Caki2 (cell line): ENCODE measurements at places on chromosomes 2 and 18. TPM values are rescaled to one million over a fixed set of nuclear protein-coding genes. Genes with fewer than 3 reads are reported as not detected.
A peak's percentile ranks its signal among the peaks of the same experiment; 100 is the strongest.

DNA sequence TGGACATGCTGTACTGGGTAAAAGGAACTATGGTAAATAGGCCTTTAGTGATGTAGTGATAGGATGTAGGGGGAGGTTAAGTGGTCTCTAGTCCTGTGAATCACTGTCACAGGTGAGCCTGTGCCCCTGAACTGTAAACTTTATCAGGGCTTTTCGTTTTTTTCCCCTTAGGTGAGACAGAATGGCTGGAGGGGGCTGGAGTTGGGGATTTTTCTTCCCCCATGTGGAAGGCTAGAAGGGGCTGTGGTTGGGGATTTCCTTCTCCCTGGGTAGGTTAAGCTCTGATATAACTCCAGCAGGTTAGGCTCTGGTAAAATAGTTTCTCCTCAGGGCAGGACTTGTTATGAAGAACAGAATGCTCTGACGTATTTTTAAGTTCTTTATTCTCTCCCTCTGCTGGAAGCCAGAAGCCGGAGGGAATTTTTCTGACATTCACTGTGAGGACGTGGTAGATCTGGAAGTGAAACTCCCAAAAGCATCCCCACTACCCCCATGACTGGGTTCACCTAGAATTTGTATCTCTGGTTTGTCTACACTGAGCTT lies 28.5 kb downstream of the PIKFYVE start:
- no peak for DNase-seq

- no peak for DNase-seq
Measured at GRCh38 chr2:186751790-186752189, 57.9 kb downstream of the FAM171B start.

DNA sequence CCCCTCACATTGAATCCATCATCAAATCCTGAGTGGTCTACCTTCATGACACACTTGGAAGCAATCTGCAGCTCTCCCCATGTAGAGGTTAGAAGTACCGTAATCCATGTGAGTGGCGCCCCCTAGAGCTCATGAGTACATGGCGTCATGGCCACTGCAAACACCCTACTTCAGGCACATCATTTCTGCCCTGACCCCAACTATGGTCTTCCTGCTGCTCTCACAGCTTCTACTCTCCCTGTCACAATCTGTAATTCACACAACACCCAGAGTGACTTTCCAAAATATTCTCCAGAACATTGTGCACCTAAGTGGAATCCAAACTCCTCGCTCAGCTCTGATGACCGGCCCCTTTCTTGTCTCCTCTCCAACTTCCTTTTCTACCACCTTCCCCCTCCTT lies 141.9 kb downstream of the ANKRD44 start:
- DNase-seq: no peak

DNA sequence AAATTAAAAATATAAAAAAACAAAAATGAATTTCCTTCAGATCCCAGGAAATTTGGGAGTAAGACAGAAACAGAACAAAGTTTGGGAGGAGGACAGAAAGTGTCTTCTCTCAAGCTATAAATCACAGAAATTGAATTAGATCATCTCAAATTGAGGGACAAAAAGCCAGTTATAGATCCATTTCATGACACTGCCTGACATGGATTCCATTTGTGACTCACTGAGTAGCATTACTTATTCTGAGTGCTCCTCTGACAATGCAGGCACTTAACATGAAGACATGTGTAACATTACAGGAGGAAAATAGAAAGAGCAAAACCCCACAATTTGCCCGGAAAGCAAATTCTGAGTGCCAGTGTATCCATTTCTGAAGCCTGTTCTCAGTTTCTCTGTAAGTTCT lies 63.9 kb upstream of the CREB1 start:
- DNase-seq: no peak

- no peak for DNase-seq
Measured at GRCh38 chr18:78977637-78978348, 1.8 kb upstream of the SALL3 start.

DNA sequence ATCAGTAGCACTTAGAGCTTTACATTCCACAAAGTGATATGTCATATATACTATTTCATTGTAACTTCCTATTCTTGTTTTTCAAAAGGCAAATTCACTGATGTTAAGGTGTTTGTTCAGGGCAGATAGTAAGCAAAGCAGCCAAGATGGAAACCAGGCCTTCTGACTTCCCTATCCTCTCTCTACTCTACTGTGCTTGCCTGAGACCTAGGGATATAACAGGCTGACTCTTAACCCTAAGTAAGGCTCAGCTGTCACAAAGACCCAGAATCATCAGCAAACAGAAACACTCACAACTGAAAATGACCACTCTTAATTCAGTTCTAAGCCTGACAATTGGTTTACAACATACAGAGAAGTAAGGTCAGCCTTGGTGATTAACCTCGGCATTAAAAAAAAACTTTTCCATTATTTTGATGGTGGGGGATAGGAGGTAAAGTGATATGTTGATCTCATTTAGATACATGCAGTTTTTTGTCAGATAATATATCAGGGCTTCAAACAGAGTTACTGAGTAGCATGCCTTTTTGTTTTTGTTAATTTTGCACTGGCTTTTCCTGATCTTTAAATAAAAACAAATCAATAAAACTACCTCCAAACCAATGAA lies 95.4 kb upstream of the CHRNA1 start:
- no peak for DNase-seq

GRCh38 chr2:121071034-121071504 lies 213.9 kb downstream of the TFCP2L1 start:
- peak; percentile 69 for DNase-seq

Gene BCL11A
- not detected in 2 replicates for total RNA-seq

- no peak for DNase-seq
Measured at GRCh38 chr2:161161074-161161706, 962 bp downstream of the TANK start.

GRCh38 chr18:54968807-54969206 lies 9.5 kb upstream of the CCDC68 start:
- no peak for DNase-seq

GRCh38 chr2:4995466-4995865 lies 696.7 kb upstream of the SOX11 start:
- no peak for DNase-seq

Gene DUSP2
- total RNA-seq: 6.1 and 7.4 TPM in 2 replicates

Gene GPR155
- 0.06 and 0.64 TPM in 2 replicates for total RNA-seq

Gene HOXD10
- 4.3 and 8.8 TPM in 2 replicates for total RNA-seq

DNA sequence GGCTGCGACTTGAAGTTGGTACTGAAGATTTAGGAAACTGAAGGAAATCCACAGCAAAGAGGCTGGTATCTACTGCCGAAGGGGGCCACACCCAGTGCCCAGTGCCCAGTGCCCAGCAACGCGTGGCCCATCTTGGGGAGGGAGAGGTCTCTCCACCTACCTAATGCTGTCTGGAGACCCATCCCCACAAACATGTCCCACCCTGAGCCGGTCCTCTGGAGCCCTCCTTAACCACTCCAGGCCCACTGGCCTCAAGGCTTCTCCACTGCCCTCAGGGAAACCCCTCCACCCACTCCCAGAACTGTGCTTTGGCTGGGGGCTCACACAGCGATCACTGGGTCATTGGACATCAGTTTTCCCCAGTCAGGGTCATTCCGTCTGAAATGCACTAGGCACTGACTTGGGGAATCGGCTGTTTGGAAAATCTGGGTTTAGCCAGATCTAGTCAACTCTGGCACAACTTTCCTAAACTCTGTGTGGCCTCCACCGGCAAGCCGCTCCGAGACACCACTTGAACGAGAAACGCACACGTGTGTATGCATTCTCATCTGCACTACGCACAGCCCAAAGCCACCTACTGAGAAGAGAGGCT lies 20.1 kb downstream of the GPR55 start:
- DNase-seq: no peak

GRCh38 chr2:88197732-88198131 lies 27.6 kb downstream of the THNSL2 start:
- DNase-seq: no peak

GRCh38 chr2:12932192-12932591 lies 215.5 kb downstream of the TRIB2 start:
- no peak for DNase-seq

Gene MC2R
- total RNA-seq: not detected in 2 replicates

DNA sequence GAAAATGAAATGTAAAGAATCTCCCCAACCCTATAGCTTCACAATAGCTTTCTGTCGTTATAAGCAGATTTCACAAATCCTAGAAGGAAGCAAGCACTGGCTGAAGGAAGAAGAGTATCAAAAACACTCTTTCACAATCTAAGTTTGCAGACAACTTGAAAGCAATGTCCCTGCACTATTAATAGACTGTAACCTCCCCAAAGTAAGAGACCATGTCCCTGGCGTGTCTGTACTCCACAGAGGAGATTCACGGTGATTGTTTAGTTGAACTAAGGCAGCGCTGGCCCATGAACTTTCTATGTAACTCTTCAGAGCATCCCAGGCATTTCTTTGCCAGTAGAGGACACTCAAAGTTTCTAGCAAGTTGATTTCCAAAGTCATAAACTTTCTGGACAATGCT lies 128.0 kb upstream of the HNRNPA3 start:
- DNase-seq: no peak

Gene CCDC68
- 0.27 and 0.43 TPM in 2 replicates for total RNA-seq

DNA sequence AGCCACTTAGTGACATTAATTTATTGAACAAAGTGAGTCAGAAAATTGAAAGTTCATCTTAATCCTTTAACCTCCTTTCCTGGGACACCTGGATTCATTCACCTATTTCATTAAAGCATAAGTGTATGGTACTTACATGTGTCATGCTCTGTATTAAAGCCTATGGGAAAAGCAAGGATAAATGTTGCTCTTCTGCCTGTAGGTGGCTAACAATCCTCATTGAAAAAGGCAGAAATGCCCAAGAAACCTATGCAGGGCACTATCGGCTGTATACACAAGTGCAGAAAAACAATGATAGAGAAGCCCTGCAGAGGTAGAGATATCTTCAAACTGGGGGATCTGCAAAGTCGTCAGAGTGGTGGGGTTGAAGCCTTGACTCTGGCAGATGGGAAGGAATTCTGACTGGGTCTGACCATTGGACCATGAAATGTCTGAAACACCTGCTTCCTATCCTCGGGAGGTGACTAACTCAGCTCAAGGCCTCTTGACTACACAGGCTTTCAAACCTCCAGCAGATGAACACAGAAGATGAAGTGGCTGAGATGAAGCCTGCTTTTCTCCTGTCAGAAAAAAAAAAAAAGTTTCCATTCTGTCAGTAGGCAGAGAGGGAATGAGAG lies 83.1 kb downstream of the DCC start:
- DNase-seq: no peak

DNA sequence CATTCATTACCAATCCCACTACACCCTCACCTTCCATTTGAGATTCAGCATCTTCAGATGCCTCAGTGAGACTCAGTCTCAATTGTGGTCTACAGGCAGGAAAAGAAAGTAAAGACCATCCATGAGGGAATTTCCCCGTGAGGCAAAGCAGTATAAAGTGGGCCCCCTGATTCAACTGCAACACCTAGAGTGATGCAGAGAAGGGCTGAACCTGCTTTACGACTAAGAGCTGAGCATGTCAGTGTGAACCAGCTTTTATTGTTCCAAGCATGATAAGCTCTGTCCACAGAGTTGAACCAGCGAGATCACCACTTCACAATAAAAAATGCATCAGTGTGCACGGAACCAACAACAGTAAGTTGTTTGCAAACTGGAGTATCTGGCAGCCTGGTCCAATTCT lies 357.6 kb upstream of the ATP5MC3 start:
- no peak for DNase-seq

GRCh38 chr2:186205254-186205911 lies 280.7 kb upstream of the ZC3H15 start:
- no peak for DNase-seq

DNA sequence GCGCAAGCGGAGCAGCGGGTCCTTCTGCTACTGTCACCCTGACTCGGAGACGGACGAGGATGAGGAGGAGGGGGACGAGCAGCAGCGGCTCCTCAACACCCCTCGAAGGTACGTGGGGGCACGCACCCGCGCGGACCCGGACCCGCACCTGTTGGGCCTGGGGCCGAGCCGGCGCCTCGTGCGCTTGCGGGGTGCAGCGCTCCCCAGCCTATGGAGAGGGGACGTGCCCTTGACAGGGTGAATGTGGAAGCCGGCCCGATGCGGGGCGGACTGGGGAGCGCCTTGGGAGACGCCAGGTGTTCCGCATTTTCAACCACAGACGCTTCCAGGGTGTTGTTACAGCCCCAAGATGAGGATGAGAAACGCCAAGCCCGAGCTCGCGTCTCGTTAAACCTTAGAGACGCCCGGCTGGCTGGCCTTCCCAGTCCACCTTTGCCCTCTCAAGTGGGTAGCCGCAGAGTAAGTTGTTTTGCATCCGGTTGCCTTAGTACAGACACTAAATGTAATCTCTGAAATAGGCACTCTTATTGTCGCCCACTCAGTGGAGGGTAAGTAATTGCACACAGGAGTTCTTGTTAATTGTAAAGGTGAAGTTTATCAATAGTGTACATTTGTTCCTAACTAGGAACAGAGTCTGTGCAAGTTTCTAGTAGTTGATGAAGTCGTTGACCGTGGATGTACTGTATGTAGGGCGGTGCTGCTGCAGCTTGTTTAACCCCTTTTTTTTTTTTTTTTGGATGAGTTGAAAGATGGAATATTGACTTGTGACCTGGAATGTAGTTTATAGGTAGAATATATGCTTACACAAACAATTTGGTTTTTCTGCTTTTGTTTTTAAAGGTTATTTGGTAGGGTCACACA lies 815 bp downstream of the GMCL1 start:
- peak; percentile 48 for DNase-seq

- no peak for DNase-seq
Measured at GRCh38 chr2:151408788-151409600, 708 bp upstream of the RIF1 start.

- DNase-seq: no peak
Measured at GRCh38 chr2:65620524-65620923, 188.1 kb upstream of the SPRED2 start.

Gene SKOR2
- total RNA-seq: not detected in 2 replicates

Gene IL36B
- not detected in 2 replicates for total RNA-seq

DNA sequence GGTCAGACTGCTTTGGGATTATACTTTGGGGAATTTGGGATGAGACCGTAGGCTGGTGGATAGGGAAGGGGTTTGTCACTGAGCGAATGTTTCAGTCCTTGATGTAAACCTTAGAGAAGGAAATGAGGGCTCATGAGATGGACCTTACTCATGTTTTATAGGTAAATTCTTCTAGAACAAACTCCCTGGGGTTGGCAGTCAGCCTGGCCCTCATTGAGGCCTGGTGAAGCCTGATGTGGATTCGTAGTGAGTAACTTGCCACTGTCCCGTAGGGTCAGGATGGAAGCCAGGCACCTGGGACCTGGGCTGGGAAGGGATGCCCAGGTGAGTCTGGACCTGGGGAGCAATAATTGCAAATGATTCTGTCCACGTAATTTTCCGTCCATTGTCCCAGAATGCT lies 258.3 kb downstream of the LPIN1 start:
- no peak for DNase-seq

Gene SH3BP4
- 33.9 and 38.4 TPM in 2 replicates for total RNA-seq

DNA sequence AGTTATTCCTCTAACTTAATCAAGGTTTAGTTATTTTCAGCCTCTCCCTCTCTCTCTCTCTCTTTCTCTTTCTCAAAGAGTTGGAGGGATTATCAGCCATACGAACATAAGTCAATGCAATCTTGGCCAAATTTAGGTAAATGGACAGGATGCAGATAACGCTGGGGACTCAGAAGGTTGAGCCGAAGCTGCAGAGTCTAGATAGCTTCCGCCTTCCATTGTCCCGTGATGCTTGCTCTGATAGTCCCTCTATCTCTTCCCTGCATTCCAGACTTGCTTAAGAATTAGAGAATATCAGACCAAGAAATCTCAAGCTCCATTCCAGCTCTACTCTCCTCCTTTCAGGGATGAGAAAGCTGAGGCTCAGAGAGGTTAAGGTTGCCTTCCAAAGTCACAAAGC lies 502.8 kb upstream of the TNP1 start:
- DNase-seq: no peak

Gene DSC1
- total RNA-seq: not detected in 2 replicates
